ENCODE measurements at places on chromosomes 4 and X.

GRCh38 chr4:151857368-151857767 lies 96.6 kb upstream of the GATB start:
- DNase-seq = no peak

DNA sequence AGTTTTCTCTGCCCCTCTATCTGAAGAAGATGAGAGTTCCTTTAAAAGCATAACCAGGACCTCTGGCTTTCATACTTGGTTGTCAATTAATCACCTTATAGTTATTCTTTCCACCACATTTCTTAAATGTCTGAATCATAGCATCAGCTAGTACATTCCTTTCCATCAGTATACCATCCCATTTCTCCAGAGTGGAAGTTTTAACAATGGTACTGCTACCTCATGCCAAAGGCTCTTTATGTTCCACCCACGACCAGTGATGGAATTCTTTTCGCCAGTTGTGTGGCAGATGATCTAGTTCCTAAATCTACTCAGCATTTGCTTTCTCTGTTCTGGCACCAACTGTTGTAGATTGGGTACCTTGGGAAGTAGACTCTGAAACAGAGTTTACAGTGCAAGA lies 379.8 kb downstream of the ZNF674 start:
- DNase-seq = no peak

DNA sequence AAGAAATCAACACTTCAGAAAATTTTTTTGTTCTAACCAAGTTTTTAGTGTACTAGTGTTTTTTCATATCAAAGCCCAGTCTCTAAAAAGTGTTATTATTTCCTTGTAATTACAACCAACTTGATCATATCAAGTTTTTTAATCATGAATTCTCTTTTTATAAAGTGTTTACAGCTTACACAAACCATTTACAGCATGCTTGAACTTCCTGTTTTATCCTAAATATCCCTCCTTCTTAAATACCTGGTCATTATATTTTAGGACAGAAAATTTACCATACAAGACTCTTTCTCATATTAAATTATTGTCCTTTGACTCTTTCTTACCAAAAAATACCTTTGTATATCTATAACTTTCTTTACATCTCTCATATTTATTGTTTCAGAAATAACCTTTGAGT lies 89.4 kb upstream of the NPY2R start:
- DNase-seq = no peak

DNA sequence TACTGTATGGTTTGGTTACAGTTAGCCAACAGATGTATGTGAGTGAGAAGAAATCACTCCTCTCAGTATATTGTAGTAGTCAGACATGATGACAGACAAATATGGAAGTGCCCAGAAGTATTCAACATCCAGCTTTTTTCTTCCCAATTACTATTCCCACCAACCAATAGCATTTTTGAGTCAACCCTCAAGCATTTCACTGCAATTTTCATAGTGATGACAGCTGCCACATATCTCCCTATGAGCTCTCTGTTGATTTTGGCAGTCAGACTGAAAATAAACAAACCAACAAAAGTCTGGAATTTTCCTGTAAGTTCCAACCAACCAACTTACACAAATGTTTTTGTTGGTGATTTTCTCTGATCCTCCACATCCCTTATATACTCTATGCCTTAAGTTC lies 8.2 kb upstream of the TRAM1L1 start:
- no peak for DNase-seq

DNA sequence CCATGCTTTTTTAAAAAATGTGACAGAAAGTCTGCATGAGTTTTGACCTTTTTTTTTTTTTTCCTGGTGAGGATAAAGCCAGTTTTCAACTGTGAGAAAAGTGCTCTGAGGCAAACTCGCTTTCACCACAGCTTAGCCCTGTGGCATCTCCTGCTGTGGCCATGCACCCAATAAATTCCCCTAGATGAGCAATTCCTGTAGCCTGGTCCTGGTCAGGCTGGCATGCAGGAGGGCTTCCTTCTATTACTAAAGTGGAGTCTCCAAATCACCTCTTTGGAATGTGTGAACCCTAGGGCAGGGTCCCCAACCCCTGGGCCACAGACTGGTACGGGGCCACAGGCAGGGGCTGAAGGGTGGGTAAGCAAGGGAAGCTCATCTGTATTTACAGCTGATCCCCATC lies 265.4 kb downstream of the RAPGEF2 start:
- no peak for DNase-seq

DNA sequence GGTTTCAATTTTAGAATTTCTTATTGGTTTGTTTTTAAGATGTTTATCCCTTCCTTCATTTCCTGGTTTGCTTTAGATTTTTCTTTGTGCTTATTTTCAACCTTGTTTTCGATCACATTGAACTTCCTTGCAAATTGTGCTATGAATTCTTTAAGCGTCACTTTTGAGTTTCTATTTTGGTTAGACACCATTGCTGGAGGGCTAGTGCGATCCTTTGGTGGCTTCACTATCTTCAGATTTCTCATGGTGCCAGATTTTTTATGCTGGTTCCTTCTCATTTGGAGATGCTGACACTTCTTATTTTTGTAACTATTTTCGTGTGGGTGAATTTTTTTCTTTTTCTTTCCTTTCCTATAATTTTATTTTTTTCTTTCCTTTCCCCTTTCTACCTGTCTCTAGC lies 227.2 kb upstream of the HDX start:
- DNase-seq = no peak

- no peak for DNase-seq
Observed at GRCh38 chrX:122582280-122582974, 601.7 kb upstream of the GRIA3 start.

DNA sequence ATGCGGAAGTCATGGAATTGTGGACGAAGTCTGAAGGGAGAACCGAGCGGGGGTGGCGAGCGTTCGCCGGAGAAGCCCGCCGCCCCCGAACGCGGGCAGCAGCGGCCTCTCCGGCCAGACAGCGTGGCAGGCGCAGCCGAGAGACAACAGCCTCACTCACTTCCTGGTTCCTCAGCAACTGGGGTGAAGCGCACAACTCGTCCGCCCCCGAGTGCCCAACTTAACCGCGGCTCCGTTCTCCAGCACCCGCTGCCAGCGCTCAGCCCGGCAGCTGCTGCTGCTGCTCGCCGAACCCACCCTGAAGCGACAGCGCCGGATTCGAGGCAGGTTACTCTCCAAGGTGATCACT lies 68.0 kb downstream of the NOCT start:
- DNase-seq = no peak

- no peak for DNase-seq
Observed at GRCh38 chr4:77084019-77084639, 8.3 kb upstream of the CCNI start.

DNA sequence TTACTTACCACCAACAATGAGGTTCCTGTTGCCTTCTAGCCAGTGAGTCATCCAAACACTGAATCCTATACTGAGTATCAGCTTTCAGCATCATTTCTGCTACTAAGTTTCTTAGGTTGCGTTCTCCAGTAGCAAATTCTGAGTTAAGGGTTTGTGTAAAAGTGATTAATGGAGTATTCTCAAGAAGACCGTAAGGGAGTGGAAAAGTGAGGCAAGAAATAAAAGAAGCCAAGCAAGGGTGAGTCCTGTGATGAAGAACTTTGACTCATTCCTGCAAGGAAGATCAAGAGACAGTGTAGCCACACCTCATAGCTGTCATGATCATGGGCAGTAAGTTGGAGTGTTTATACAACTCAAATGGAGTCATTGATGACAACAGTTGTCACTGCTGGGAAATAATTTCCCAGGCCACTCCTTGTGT lies 446.2 kb downstream of the RAPGEF2 start:
- no peak for DNase-seq

DNA sequence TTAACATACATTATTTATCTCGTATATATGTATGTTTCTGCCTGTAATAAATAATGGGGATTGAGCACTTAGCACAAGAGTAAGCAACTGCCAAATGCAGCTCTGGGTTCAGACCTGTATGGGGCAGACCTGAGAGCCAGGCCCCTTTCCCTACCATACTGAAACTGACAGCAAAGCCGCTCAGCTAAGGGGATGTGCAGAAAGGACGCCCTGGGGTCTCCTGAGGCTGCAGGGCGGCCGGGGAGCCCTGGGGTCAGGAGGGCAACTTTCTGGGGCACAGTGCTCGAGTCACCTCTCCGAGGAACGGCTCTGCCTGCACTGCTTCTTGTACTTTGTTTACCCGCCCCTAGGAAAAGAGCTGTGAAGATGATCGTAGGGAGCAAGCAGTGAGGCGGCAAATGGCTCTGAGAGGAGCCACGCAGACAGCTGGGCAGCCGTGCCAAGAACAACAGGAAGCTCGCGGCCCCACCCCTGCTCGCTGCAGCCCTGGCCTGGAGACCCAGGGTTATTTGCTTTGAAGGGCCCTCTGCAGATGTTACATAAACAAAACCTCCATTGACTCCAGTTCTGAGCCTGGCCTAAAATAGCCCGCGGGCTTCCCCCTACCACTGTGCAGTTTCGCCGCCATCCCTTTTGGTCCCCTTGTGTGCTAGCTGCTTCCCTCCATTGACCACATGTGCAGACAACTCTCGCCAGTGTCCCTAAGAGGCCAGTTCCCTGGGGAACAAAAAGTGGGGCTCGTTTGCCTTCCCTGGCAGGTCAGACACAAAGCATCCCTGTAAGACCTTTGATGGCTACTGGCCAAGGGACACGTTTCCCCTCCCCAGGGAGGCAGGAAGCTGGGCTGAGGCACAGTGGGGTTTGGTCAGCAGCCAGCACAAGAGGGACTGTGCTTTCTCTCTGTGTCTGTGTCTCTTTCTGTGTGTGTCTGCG lies 111.3 kb upstream of the LNX1 start:
- peak; percentile 29 for DNase-seq

DNA sequence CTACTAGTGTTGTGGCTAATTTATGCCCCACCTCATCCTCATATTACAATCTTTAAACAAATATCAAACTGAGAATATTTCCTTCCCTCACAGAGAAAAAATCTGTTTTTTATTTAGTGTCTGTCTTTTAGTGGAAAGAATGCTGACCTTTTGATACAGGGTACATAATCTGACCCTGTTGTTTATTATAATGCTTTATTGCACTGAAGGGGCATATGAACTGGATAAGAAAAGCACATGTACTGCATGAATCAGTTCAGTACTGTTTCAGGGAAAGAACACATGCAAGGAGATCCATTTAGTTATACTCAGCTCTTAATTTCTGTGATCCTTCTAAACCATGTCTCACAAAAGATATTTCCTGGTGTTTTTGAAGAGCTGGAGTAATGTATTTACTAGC lies 15.5 kb upstream of the DYNLT3 start:
- no peak for DNase-seq

- no peak for DNase-seq
Observed at GRCh38 chr4:7390336-7390735, 44.4 kb downstream of the PSAPL1 start.

DNA sequence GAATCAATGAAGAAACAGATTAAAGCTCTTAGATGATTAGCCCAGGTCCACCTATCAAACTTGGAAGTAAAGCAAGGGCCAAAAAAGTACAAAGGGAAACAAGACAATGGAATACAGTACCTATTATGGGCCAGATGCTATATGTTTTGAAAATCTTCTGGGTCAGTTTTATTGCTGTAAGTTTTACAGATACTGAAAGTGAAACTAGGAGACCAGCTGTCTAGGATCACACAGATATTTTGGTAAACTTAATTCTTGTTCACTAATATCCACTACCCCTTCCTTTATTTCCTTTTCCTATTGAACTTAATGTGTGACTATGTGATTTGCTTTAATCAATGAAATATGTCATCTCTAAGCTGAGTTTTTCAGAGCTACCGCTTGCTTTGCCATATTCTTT lies 505.4 kb upstream of the PITX2 start:
- no peak for DNase-seq

DNA sequence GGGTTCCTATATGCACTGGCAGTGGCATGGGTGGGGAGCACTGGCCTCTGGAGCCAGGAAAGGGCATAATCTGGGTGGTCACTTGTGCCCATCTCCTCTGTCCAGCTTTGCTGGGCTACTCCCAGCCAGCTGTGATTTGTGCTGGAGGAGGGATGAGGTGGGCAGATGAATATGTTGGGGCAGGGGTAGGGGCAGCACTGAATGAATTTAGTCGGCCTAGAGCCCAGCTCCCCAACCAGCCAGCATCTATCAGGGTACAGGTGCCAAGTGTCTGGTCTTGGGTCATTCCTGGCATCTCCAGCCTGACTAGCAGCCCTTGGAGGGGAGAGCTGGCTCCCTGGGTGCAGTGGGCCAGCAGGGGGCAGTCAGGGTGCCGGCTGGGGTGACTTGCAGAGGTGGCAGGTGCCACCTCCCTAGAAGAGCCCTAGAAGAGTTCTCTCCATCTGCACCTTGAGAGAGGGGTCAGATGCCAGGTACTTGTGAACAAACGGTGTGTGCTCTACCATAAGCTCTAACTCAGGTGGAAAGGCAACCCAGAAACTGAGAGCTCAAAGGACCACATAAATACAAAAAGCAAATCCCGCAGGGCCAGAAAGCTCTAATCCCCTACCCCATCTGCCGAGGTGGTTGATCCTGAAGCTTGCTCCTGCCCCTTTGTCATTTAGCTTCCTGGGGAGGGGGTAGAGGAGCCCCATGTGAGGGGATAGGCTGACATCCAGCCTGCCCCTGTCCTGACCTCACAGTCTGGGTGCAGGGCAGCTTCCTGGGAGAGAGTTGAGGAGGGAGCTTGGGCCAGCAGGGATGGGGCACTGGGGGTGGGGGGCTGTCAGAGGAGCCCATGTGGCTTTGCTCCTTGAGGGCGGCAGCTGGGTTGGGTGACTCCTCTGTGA lies 2.2 kb downstream of the SORCS2 start:
- DNase-seq = no peak

GRCh38 chr4:145481164-145481941 lies at the start of gene SMAD1:
Gene SMAD1 (plus strand): TSS chr4:145481853. CDS start chr4:145514614, 32,761 bp downstream.
- DNase-seq = peak; percentile 23

DNA sequence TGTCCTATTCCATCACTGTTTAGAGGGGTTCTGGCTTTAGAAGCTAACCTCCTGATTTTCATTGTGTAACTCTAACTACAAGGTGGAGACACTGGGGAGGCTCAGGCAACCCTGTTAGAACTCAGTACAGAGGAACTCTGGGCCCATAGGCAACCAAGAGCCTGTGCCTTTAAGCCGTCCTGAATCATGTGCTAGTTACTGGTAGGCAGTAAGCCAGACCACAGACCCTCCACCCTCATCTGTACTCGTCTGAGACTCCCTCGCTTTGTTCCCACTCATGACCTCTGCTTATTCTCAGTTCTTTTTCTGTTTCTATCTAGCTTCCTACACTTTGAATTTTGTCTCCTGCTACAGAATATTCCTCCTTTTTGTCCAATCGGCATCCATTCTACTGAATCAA lies 31.4 kb downstream of the TBC1D1 start:
- no peak for DNase-seq

- DNase-seq = no peak
Observed at GRCh38 chr4:86536151-86536550, 58.0 kb upstream of the PTPN13 start.

- DNase-seq = no peak
Observed at GRCh38 chrX:133053861-133054598, 42.9 kb downstream of the USP26 start.

GRCh38 chr4:80412322-80412721 lies 76.8 kb downstream of the CFAP299 start:
- DNase-seq = no peak

GRCh38 chr4:186699881-186700397 lies 23.7 kb downstream of the FAT1 start:
- no peak for DNase-seq

GRCh38 chrX:67543818-67544217 lies at the start of gene AR:
Gene AR (plus strand): TSS chrX:67544021. CDS start chrX:67545147, 1,126 bp downstream.
- DNase-seq = no peak
